ENCODE measurements at places on chromosomes 2 and 18.

DNA sequence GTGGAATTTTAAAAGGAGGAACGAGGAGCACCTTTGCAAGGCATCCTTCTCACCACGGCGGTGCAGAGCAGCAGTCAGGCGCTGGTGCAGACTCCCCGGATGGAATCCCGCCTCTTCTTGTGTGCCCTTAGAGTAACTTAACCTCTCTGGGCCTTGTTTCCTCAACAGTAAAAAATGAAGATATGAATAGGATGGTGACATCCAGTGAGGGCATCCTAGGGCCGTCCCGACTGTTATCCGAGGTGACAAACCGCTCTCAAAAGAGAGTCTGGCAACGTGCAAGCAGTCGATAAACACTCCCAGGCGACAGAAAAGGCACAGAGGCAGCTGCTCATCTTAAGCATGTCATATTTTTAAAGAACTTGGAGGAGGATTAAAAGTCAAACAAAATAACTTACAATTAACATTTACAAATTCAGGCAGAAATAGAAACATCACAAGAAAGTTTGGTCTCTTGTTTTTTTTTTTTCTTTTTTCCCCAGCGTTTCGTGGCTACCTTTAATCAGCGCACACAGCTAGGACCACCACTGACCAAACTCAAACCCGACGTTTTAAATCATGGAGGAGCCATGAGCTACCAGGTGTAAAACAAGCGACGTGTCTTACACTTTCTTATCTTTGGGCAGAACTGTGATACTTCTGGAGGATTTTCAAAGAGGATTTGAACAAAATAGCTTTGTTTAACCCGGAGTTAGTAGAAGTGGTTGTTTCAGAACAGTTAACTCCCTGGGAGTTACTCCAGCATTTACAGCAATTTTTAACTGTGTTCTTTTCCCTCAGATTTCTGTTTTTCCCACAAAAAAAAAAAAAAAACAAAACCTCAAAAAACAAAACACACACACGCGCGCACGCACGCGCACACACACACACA lies 2.1 kb downstream of the MBP start:
- DNase-seq: no peak

- DNase-seq: no peak
Observed at GRCh38 chr2:105490204-105490603, 91.4 kb upstream of the FHL2 start.

DNA sequence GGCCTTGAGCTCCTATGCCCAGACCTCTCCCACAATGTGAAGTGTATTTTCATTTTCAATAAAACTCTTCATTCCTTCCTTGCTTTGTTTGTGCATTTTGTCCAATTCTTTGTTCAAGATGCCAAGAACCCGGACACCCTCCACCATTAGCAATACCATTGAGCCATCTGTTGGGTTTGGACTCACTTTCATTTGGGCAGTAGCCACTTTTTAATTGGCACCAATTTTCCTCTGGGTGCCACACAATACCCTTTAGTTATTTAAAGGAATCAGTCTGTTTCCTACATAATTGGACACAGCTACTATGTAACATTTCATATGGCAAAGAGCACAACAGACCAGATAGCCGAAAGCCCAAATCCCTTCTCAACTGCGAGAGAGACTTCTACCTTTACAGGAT lies 22.5 kb upstream of the SLC35G4 start:
- no peak for DNase-seq

- DNase-seq: no peak
Observed at GRCh38 chr2:117411983-117412382, 402.5 kb upstream of the DDX18 start.

- DNase-seq: no peak
Observed at GRCh38 chr2:160507046-160507407, 13.4 kb upstream of the RBMS1 start.

DNA sequence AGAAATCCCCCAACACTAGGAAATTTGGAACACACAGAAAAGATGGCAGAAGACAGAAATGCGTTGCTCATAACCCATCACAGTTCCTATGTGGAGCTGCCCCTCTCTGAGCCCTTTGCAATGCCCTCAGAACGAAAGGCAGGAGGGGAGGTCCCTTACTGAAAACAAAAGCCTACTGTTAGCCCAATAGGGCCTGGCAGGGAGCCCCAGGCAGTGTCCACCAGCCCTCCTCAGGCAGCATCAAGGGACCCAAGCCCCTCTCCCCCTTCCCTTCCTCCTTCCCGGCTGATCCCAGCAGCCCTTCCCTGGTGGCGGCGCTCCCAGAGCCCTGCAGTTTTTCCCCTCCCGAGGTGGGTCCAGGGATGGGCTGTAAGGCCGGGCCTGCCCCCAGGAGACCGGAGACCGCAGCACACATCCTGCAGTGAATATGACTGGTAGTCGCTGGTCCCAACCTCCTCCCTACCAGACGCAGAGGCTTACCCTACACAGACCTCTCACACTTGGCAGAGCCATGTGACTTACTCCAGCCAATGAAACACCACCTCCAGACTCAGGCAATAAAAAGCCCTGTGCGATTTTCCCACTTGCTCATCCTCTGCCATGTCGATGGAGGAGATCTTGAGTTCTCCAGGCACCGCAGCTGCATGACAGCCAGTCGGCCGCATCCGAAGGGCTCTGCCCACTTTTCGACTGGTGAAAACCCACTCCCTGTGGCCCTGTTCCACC lies 19.4 kb upstream of the DUSP2 start:
- DNase-seq: peak; percentile 54

- peak; percentile 28 for DNase-seq
Observed at GRCh38 chr18:13026583-13027270, 35.6 kb downstream of the CEP192 start.

DNA sequence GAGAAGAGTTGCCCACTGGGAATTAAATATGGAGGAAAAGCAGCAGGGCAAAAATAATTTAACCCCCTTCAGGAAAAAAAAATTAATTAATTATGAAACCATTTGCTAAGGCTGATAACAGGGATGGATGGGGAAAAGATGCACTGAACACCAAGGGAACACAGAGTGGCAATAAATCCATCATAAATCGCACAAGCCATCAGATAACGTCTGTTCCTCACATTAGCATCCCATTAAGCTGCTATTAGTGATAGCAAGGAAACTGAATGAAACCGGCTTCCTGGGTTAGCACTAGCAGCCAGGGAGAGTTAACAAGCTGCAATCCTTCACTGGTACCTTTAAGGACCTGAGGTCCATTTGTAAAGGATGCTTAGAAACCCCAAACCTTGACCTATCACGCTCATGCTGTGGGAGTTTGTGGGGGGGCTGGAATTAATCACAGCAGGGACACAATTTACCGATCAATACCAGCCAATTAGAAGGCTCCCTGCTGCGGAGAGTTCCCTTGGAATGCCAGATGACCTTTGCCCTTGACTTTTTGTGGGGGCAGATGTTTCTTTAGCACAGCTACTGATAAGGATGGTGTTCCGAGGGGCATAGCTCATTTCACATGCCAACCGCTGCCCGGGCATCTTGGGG lies 175.5 kb upstream of the KLF7 start:
- DNase-seq: no peak

GRCh38 chr2:8087480-8087840 lies 594.4 kb upstream of the ID2 start:
- DNase-seq: no peak

DNA sequence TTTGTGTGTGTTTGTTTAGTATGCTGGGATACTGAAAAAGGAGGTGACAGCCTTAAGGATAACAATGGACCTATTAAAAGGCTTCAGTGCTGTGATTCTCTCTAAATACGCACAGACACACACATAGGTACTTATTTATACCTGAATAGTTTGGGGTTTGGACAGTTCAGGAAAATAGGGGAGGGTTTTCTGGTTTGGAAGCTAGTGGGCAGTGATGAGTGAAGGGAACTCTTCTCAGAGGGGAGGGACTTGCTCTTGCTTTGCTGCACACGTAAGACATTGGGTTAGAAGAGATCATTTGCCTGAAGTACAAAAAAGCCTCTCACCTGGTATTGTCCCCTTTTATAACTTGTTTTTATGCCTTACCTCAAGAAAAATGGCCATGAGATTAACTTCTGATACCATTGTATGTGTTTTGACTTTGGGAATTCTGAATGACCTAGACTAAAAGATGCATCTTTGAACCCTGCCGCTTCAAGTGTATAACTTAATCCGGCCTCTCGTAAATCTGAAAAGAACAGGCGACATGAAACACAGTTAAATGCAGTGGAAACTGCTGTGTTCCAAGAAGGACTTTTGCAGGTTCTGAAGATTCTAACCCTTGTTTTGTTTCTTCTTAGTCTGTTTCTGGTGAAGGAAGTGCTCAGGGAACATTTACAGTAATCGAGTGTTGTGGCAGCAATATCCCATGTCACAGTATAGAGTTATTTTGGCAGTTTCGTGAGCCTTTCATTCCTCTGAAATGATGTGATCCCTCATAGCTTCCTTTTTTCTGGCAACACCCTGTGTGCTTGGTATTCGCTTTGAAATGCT lies 2.5 kb downstream of the CRIM1 start:
- DNase-seq: no peak

- DNase-seq: no peak
Observed at GRCh38 chr2:44954889-44955592, 13.5 kb downstream of the SIX3 start.

DNA sequence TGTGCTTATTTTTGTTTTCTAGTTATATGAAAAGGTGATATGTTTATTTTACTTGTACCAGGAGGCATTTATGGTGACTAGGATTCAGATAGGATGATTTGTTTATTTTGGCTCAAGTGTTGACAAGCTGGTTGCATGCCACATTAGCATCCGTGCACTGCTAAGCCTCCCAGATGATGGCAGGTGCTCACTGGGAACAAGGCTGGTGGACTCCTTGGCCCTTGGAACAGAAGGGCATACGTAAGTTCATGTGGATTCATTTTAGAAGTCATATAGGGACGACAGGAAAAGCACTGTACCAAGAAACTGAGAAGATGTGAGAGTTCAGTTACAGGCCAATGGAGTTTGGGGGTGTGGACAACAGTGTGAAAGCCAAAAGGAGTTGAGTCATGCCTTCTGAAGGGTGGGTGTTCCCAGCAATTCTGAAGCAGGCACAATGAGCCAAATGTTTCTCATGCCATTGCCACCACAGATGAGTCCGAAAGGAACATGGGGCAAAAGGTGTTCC lies 166.2 kb downstream of the PHLPP1 start:
- DNase-seq: peak; percentile 51

DNA sequence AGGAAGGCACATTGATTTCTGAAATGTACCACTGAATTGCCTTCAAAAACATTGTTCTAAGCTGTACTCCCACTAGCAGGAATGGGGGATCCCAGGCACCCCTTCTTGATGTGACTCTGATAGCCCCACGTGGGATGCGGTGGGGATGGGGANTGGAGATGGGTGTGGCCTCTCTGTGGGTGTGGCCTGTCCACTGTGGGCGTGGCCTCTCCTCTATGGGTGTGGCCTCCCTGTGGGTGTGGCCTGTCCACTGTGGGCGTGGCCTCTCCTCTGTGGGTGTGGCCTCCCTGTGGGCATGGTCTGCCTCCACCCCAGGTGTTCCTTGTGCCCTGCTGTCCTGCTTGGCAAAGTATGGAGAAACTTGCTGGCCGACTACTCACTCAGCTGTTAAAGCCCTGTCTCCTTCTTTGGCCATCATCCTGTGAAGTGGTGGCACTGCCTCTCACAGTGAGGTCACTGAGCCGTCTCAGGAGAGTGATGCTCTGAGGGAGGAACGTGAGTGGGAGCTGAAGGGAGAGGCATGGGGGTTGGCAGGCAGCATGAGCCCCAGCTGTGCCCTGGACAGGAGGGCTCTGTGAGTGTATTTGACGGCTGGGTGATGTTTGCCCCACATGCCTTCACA lies 6.7 kb upstream of the PARD6G start:
- DNase-seq: no peak

GRCh38 chr18:45335282-45336043 lies 279.8 kb upstream of the SLC14A2 start:
- DNase-seq: no peak

- DNase-seq: no peak
Observed at GRCh38 chr2:190093793-190094192, 31.3 kb upstream of the MSTN start.

DNA sequence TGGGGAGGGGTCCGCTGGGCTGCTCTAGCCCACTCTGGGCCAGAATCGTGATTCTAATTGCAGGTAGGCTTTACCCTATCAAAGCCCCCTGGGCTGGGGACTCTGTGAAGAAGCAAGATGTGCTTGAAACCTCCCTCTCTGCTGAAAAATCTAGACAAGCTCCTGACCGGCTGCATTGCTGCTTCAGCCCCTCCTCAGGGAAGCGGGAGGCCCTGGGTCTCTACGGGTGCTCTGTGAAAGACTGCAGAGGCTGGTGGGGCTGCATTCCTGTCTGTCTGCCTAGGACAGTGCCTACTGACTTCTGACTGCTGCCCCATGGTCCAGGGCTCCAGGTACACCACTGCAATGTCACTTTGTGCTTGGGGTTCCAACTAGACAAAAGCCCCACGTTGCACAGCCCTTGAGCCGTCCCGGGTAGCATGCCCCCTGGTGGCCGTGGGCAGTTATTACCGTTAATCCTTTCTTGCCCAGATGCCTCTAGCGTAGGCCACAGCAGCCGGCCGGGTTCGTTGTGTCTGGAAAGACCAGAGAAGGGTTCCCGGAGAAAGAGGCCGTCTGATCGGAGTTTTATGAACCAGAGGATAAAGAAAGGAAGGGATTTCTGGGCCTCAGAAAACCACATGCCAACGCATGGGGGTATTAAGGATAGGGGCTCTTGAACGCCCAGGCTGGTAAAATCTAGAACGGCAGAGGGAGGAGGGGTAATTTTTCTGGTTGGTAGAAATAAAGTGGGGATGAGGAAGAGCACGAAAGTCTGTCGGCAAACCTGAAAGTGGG lies 15.9 kb upstream of the C1QL2 start:
- peak; percentile 36 for DNase-seq

- peak; percentile 13 for DNase-seq
Observed at GRCh38 chr2:218465987-218466633, 47.2 kb downstream of the VIL1 start.

GRCh38 chr2:219608399-219608964 lies 10.8 kb downstream of the STK11IP start:
- no peak for DNase-seq

DNA sequence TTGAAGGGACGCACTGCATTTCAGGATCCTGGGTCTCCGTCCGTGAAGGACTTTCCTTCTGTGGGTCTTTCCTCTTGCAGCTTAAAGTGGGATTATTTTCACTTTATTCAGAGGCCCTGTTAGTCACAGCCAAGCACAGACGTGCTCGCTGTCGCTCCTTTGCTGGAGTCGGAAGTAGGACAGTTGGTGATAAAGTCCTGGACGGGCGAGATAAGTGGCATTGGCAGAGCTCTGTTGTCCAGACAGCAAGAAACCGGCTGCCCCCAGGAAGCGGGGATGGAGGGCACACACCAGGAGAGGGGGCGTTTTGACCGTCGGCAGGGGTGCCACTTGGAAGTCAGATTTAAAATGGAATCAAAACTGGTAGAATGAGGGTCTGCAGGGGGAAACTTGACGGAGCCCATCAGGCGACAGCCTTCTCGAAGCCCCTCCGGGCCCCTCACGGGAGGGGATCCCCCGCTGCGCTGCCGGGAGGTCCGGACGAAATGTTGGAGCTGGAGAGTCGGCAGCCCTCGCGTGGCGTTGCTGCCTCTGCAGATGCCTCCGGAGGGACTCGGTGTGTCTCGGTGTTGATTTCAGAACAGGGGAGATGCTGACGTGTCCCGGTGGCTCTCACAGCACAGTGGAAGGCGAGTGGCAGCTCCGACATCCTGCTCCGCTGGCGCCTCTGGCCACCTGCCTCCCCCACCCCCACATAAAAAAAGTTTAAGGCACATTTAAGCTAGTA lies 124.2 kb downstream of the NFATC1 start:
- DNase-seq: no peak
